AG04449 (cell line): ENCODE measurements at places on chromosomes 1 and 21.

GRCh38 chr1:203720242-203720641 lies 44.7 kb upstream of the LAX1 start:
- DNase-seq = no peak

DNA sequence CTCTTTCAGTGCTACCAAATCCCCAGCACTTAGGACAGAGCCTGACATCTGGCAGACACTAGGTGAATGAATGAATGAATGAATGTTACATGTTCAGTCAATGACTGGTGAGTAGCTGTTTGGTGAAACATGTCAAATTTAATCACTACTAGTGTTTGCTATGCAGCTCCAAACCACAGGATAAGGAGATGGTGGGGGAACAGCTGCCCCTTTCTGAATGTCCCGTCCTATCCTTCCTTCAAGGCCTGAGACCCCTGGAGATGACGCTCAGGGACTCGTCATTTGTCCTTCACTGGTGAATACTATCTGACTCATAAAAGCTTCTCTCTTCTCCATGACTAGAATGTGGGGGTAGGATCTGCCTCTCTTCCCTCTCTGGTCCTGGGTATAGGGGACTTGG lies 175.4 kb downstream of the HIVEP3 start:
- DNase-seq = no peak

DNA sequence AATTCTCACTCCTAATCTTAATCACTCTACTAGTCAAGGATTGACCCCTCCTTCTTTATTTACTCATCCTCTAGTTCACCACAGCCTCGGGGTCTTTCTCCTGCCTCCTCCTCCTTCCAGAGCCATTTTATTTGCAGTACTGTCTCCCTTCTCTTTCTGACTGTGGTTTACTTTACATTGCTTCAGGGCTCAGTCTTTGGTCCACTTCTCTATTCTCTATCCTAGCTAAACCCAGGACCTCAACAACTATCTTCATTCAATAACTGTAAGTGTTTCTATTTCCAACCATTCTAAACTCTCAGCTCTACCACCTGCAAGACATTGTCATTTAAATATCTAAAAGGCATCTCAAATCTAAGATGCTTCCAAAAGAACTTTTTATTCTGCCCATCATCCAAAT lies 493.8 kb downstream of the TTLL7 start:
- no peak for DNase-seq

GRCh38 chr1:21725748-21726392 lies 56.7 kb upstream of the RAP1GAP start:
- no peak for DNase-seq

GRCh38 chr1:12596007-12596821 lies 21.8 kb downstream of the DHRS3 start:
- DNase-seq = peak; percentile 95

GRCh38 chr1:90990779-90991178 lies 31.1 kb downstream of the ZNF644 start:
- no peak for DNase-seq

GRCh38 chr1:57520743-57521515 lies 97.1 kb upstream of the DAB1 start:
- no peak for DNase-seq

- no peak for DNase-seq
These were observed 65.7 kb downstream of the PEX14 start for GRCh38 chr1:10540277-10541005.

DNA sequence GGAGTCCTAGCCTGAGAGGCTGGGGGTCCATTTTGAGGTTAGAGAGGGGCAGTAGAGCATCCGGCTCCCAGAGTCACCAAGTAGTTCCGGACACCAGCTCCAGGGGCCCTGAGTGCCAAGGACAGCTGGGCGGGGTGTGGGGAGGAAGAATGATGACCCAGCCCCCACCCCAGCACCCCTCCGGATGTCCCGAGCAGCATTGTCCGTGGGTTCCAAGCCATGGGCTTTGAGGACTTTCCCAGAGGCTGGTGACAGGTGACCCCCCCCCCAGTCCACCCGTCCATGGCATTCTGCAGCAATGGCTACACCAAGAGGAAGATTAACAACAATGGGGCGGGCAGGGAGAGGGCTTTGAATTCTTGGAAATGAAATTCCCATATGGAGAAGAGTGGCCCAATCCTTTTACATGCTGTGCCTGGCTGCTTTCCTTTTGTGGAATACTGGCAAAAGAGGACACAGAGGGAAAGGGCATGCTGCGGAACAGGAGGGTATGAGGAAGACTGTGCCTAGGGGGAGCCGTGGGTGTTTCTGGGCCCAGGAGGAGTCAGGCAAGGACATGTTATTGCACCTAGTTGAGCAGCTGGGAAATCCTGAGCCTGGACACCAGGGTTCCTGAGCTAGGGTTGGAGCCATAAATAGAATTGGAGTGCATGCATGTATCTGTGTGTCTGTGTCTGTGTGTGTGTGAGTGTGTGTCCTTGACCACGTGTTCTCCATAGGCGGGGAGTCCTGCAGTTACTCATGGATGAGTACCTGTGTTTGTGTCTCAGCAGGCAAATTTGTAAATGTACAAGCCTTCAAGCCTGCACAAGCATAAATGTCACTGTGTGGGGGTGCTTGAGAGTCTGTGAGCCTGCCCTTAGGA lies 956 bp downstream of the ATP1A2 start:
- no peak for DNase-seq

- DNase-seq = no peak
These were observed 51.6 kb downstream of the PLEKHA6 start for GRCh38 chr1:204308023-204308628.

DNA sequence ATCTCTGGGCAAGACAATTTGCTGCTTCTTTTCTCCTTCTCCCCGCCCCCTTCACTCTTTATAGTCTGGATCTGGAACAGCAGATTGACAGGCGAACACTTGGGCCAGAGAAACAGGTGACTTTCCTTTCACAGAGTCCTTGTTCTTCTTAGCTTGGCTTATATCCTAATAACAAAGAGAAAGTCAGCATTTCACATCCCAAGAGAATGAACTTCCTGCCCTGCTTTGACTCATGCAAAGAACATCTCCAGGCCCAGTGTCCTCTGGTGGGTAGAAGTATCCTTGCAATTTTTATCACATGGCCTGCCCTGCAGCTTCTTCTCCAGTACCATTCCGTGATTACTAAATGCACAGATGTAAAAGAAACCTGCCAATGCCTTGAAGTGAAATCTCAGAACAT lies 764.4 kb downstream of the ADGRL2 start:
- peak; percentile 49 for DNase-seq

- DNase-seq = no peak
These were observed 675 bp downstream of the MYSM1 start for GRCh38 chr1:58699011-58699762.

DNA sequence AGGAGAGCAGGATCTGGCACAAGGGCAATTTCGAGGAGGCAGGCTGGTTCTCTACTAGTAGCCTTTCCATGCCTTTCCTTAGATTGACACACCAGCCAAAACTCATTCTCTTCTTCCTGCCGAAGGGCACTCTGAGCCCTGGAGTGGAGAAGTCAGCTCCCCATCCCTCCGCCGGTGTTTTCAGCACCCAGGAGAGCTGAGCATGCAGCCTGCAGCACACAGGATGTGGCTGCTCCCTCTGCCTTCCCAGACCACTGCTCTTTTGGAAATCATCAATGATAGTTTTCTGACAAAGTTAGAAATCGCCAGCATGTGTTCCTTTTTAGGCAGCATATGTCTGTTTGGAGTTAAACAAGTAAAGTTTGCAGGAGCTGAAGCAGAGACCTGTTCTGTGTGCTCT lies 11.7 kb downstream of the RNU5D-1 start:
- no peak for DNase-seq

- no peak for DNase-seq
These were observed 3.1 kb upstream of the PARP1 start for GRCh38 chr1:226410958-226411357.

GRCh38 chr1:55478742-55479141 lies 263.6 kb upstream of the USP24 start:
- DNase-seq = no peak

GRCh38 chr1:34389974-34390373 lies 213.3 kb downstream of the C1orf94 start:
- no peak for DNase-seq

DNA sequence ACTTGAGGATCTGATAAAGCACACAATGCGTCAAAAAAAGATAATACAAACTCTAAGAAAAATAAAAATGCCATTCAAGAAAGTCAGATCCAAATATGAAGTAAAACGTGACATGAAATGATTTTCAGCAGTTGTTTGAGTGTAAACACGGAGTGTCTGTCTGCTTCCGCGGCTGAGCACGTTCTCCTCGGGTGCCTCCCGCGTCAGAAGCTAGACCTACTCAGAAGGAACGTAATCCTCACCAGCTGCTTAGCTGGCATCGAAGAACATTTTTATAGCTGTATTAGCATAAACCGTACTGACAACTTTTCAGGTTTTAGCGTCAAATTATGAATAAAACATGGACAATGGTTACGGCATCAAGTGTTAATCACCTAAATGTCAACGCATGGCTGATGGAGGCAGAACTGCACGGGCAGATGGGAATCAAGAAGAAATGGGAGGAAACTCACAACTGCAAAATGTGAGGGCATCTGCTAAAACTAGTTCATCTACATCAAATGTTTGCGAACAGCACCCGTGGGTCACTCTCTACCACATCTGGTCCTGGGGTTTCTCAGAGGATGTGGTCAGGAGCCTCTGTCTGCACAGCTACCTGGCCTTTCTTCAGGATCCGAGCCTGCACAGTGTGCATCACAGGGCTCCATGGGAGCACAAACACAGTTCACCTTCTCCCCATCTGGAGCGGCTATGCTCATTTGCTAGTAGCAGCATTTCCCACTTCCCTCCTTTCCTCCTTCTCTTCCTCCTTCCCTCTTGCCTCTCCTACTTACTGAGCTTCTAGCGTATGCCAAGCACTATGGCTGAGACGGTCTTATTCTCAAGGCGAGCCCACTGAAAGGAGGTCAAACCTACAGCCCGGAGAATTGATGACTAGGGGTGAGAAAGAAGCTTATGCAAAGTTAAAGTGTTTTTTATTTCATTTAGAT lies 40.0 kb downstream of the RCAN1 start:
- no peak for DNase-seq

DNA sequence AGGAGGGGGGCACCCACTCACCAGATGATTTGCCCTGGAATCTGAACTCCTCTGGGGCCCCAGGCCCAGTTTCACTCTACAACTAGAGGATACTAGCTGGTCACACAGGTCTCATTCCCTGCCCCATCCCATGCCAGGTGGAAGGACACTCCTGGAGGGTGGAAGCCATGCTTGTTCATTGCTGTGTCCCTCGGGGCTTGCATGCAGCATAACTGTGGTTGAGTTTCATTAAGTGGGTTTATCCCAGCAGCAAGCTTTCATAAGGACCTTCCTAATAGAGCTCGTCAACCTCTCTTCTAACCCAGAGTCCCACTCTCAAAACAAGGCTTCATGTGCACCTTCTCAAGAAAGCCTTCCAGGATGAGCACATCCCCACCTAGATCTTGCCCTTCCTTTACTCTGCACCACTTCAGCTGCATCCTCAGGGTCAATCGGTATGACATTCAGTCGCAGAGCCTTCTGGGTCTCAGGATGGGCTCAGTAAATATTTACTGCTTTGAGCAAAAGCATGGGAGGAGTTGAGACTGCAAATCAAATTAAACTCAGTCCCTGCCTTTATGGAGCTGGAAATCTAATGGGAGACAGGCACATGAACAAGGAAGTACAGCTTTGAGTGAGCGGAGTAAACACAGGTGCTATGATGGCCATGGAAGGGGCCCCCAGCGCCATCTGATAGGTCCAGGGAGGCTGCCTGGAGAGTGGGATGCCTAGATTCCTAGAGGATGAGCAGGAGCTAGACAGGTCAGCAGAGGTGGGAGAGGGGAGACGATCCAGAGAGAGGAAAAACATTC lies 32.3 kb downstream of the LAMB3 start:
- DNase-seq = no peak

GRCh38 chr21:27840262-27840661 lies 873.4 kb upstream of the ADAMTS5 start:
- no peak for DNase-seq

- no peak for DNase-seq
These were observed 14.5 kb downstream of the NLRP3 start for GRCh38 chr1:247430434-247430833.

GRCh38 chr1:119971710-119972570 lies 75.6 kb upstream of the ADAM30 start:
- no peak for DNase-seq

DNA sequence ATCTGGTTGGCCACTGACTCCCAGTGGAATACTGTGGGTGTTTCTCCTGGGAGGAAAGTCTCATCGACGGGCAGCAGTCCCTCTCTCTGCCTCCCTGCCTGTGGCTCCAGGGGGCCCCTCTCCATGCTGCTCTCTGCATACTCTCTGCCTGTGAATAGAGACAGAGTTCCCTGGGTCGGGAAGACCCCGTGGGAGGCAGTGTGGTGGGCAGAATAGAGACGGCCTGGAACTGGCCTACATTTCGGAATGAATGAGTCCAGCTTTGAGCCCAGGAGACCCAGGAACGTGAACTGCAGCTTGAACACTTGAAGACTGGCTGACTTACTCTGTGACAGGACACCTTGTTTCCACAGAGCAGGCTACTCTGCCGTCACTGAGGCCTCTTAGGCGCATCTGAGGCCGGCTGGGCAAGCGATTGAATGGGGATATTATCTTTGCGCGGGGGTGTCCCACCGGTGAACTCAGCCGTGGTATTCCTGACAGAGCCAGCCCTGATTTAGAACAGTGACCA lies 64.0 kb downstream of the KIF21B start:
- no peak for DNase-seq

DNA sequence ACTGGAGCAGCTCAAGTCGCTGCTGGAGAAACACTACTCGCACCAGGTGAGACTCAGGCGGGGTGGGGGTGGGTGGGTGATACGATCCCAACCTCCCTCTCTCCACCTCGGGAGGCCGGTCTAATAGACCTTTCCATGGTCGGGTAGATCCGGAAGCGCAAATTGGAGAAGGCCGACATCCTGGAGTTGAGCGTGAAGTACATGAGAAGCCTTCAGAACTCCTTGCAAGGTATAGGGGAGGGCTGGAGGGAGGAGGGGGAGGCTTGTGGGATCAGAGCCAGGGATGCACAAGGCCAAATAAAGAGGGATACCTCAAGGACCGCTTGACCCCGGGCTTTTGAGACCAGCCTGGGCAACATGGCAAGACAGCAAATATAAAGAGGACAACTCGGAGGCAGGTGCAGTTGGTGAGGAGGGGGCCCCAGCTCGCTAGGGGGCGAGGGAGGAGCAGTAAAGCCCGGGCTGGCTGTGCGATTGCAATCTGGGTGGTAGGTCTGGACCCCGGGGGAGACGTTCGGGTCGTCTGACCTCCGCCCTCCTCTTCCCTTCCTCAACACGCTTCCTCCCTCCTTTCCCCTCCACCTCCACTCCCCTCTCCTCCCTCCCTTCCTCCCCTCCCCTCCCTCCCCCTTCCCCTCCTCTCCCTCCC lies 546 bp downstream of the HES3 start:
- no peak for DNase-seq
